ENCODE measurements at places on chromosomes 5 and 9.

GRCh38 chr9:128724744-128725211, 851 bp upstream of the ZDHHC12 start:
- DNase-seq = no peak

- DNase-seq = no peak
Measured at GRCh38 chr9:26983340-26983739, 22.1 kb downstream of the LRRC19 start.

- no peak for DNase-seq
Measured at GRCh38 chr5:1108023-1108864, 3.6 kb downstream of the SLC12A7 start.

DNA sequence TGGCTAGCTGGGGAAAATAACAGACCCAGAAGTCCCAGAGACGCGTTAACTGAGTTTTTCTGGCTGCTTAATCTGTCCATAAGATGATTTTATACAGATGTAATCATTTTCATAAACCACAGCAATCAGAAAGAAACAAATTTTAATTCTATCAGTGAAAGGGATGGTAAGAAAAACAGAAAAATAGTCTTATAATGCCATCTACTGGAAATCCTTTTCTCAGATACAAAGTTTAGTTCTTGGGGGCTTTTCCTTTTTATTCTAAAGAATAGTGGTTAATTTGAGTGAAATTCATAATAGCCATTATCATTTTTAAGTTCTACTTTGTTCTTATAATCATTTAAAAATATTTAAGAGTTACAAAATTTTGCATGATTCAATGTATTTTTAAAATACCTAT, 44.4 kb downstream of the DROSHA start:
- no peak for DNase-seq

DNA sequence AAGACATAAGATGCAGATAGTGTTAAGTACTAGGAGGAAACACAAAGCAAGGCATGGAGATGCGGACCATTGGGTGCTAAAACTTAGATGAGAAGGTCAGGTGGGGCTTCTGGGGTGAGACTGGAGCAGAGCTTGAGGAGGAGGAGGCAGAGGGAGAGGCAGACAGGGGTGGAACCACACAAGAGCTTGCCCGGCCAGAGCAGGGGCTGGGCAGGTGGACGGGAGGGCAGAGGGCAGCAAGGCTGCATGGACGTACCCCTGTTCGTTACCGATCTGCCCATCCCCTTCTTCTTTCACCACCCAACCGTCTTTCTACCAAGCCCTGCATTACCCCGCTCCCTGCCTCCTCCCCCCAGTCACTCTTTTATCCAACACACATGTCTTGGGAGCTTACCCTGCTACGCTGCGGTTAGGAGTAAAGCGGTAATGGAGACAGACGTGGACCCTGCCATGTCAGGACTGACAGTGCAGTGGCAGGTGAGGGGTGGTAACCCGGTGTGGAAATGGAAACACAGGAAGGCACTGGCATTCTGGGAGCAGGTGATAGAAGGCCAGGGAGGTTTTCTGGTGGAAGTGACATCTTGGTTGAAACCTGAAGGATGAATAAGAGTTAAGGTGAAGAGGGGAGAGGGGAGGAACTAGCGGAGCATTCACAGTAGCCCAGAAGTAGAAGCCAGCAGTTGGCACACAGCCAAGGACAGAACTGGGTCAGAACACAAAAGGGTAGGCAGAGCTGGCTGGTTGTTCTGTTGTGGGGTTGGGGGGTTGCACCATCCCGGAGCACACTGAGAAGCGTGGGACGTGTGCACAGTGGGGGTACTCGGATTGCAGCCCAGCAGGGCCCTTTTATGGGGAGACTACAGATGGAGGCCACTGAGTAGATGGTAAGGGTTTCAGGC, 167.2 kb downstream of the CACNA1B start:
- DNase-seq = no peak

DNA sequence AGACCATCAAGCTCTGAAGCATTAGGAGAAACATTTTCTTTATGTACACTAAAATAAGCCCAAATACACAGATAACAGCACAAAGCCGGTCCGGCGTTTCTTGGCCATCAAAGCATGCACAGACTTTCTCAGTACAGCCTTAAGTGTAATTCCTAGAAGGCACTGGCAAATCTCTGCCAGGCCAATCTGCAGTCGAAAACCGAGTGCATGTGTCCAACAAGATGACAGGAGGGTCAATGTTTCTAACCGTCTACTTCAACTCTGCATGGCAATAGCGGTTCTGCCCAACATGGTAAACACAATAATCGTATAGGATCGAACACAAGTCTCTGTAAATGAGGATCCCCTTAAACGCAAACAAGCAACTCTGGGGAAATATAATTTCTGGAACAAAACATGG, 1.1 kb downstream of the ARL15 start:
- no peak for DNase-seq

GRCh38 chr9:113446323-113446740, 17.2 kb upstream of the RGS3 start:
- no peak for DNase-seq

DNA sequence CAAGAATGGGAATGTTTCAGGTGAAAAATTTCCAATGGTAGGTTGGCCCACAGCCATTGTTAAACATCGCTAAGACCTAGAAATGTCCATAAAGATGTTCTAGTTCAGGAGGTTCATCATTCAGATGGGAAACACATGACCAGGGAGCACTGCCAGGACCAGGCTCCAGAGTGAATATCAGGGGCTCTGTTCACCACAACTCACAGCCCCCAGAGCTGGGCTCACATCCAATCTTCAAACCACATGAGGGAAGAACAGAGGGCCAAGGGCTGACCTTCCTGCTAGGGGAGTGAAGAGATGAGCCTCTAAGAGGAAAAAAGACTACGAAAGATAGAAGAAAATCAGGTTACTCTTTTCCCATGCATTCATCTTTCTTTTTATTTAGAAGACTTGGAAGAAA, 205.8 kb downstream of the SEMA5A start:
- no peak for DNase-seq

- no peak for DNase-seq
Measured at GRCh38 chr9:32677931-32678330, 42.5 kb upstream of the TAF1L start.

DNA sequence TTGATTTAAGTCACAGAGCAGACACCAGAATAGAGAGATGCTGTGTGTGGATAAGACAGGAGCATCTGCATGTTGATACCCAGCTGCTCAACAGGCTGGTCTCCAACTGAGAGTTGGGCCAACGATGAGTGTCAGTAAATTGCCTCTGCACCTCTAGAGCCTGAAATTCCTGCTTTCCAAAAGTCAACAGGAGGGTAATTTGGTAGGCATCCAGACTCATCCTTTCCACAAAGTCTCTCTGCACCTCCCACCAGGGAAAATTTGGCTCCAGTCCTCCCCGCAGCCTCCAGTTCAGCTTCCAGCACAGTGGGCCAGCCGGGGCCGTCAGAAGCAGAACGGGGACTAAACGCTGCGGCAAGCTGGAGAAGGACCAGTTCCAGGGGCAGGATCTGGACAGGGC, 136.9 kb downstream of the RFK start:
- no peak for DNase-seq

DNA sequence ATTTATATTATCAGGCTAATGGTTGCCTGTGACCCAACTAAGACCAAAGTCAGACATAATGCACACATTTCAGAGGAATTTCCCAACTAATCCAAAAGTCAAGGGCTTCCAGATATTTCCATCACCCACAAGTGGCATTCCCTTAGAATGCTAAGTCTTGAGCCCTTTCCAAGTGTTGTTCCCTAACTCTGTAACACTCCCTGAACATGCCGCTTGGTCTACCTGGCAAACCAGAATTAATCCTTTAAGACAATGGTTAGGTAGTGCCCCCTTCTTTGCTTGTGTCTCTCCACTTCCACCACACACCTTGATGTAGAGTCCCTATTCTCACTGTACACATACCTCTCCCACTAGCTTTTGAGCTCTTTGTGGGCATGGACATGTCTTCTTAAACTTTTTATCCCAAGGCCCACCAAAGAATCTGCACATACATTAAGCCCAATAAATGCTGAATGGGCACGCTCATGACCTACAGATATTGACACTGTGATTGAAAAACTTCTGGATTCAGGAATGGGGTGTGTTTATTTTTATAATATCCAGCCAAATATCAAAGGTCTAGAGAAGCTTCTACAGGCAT, 37.8 kb upstream of the IFNE start:
- DNase-seq = no peak

DNA sequence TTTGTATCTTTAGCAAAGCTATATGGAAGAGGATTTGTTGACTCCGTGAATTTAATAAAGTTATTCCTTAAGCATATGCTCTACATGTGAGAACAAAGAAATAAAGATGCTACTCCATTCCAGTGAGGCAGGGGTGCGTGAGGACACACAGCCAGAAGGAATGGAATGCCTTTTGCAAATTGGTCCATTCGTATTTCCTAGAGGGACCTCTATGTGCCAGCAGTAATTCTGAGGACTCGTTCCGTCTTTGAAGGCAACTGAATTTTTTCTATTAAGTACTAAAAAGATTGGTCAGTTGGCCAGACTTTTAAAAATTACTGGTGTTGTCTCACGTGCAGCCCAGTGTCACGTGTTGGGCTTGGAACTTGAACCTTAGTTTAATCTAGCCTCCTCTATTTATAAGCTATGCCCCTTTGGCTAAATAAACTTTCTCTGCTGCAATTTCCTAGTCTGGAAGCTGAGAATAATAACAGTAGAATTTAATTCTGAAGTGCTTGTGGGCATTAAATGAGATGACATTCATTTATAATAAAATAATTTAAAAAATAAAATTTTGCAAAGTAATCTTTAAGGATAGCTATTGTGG, 13.9 kb downstream of the RAI14 start:
- DNase-seq = no peak

DNA sequence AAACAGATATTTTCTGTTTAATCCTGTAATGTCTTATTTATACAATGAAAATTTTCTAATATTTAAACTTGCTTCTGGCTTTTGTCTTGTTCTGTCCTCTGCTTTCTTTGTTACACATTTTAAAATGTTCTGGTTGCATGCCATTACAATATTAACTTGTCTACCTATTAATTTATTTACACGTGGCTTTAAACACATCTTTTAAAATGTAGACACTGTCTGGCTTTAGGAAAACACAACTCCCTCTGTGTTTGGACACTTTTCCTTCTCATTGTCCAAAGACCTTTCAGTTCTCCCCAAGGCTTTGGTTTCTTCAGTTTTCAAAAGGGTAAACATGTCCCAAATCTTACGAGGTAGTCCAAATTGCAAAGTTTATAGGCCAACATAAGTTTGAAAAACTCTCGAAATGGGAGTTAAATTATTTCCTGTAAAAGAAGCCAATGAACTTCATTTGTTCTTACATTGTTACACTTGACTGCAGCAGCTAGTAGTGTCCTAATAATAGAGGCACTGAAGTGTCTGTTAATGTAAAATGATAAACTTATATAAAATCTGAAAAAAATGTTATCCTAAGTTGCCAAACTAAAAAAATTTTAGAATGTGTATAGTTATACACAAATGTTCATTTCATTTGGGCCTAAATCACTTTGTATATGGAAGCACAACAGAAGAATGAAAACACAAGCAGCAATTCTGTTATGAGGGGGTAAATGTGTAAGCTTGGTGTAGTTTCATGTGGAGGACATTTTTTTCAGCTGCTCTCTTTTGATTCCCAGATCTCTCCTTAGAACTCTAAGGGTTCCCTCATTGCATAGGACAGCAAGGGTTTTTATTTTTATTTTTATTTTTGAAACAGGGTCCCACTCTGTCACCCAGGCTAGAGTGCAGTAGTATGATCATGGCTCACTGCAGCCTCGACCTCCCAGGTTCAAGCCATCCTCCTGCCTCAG, 53.8 kb downstream of the ALDH1A1 start:
- DNase-seq = no peak

Data from stimulated activated CD4-positive, alpha-beta T cell treated with anti-CD3 and anti-CD28 coated beads, Interleukin-1b, Interleukin-23, amount 100 ng/mL, for 1 hour (primary cell).